Stimulated activated naive CD4-positive, alpha-beta T cell (primary cell): ENCODE measurements at places on chromosomes 4 and X.

DNA sequence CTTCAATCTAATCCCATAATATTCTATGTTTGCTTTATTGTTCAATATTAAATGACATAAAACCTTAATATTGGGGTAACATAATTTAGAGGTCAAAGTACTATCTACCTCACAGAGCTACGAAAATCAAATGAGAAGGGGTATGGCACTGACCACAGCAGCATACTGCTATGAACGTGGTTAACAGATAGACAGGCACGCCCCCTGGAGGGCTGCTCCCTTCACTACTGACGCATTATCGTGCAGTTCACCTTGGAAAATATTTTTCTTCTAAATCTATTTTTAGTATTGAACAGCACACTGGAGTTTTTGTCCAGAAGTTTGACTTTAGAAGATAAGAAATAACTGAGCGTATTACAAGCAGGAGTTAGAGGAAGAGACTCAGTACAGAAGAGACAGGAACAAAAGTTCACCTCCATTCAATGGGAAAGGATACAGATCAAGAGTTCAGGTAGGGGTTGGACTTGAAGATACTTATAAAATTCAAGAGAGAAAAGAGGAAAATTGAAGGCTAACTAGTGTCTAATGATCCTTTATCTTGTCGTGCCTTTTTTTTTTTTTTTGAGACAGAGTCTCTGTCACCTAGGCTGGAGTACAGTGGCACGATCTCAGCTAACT, 22.7 kb downstream of the MAP9 start:
- no peak for DNase-seq

- DNase-seq, result no peak
Measured at GRCh38 chr4:131348263-131348662, 1800.8 kb upstream of the PCDH10 start.

DNA sequence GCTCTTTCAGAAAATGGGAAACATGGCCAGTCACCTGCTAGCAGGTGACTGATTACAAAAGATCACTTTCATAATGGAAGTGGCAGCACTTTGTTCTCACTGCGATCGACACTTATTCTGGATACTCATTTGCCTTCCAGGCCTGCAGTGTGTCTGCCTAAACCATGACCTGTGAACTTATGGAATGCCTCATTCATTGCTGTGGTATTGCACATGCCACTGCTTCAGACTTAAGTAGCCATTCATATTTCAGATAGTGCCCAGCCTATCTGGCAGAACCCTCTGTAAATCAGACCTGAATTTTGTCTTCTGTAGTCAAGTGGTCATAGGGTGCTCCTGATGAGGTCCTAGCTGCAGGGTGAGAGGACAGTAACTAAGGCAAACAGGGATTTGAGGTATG, 23.3 kb upstream of the MGST2 start:
- no peak for DNase-seq

DNA sequence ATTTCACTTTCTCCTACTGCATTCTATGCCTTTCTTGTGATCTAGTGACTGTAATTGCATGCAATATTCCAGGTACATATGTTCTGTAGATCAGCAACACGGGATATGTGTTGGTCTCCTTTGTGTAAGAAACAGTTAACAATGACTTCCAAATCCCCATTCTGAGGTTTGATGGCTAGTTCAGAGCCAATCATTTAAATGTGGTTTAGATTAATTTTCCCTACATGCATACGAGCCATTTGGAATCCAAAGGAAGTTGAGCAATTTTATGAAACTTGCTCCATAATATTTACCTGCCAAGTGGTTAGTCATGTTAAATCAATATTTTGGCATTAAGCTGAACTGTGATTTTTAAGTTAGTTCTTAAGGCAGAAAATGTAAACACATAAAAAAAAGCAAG, 172.8 kb upstream of the DCAF12L2 start:
- no peak for DNase-seq

GRCh38 chr4:114100288-114101031, 121.0 kb upstream of the ARSJ start:
- DNase-seq, result no peak

- no peak for DNase-seq
Measured at GRCh38 chr4:27001398-27002164, 140.9 kb downstream of the STIM2 start.

GRCh38 chr4:10694828-10695209, 10.3 kb upstream of the CLNK start:
- DNase-seq, result no peak

- DNase-seq, result no peak
Measured at GRCh38 chr4:25813448-25814106, 49.2 kb downstream of the SEL1L3 start.

GRCh38 chr4:153426207-153426885, 39.8 kb upstream of the TMEM131L start:
- DNase-seq, result no peak

DNA sequence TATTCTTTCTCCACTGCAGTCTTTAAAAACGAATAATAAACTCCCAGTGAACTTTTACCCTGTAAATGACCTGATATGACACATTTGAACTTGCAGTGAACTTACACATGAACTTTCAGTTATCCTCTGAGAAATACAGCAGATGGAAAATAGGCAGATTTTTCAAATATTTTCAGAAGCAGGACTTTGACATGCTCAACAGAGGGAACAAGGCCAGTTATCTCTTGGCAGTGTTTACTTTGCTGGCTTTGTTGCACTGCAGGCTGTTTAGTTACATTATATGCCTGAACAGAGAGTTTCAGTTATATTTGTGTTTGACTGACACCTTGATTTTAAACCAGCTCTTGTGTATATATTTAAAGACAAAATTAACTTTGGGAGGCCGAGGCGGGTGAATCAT, 47.6 kb upstream of the FGG start:
- DNase-seq, result no peak

GRCh38 chr4:153622778-153623240, 61.3 kb upstream of the TLR2 start:
- no peak for DNase-seq

DNA sequence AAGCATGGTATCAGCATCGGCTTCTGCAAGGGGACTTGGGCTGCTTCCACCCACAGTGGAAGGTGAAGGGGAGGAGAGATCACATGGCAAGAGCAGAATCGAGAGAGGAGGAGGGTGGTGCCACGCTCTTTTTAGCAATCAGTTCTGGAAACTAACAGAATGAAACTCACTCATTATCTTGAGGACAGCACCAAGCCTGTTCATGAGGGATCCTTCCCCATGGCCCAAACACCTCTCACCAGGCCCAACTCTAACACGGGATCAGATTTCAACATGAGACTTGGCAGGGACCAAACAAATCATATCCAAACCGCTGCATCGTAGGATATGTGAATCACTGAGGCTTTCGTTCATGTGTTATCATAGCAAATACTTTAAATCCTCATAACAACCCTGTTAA, 125.5 kb downstream of the GPC3 start:
- DNase-seq, result no peak

DNA sequence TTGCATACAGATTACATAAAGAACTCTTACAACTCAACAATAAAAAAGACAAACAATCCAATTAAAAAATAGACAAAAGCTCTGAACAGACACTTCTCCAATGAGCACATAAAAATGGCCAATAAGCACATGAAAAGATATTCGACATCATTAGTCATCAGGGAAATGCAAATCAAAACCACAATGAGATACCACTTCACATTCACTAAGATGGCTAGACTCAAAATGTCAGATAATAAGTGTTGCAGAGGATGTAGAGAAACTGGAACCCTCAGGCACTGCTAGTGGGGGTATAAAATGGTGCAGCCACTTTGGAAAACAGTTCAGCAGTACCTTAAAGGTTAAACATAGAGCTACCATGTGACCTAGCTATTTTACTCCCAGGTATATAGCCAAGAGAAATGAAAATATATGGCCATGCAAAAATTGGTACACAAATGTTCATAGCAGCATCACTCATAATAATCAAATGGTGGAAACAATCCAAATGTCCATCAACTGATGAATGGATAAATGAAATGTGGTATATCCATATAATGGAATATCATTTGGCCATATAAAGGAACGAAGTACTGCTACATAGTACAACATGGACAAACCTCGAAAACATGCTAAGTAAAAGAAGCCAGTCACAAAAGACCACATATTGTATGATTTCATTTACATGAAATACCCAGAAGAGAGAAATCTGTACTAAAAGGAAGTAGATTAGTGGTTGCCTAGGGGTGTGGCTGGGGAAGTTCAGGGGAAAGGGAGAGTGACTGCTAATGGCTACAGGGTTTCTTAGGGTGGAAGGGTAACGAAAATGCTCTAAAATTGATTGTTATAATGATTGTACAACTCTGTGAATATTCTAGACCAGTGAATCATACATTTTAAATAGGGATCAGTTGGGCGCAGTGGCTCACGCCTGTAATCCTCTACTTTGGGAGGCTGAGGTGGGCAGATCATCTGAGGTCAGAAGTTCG, 29.4 kb downstream of the SASH3 start:
- DNase-seq, result no peak

DNA sequence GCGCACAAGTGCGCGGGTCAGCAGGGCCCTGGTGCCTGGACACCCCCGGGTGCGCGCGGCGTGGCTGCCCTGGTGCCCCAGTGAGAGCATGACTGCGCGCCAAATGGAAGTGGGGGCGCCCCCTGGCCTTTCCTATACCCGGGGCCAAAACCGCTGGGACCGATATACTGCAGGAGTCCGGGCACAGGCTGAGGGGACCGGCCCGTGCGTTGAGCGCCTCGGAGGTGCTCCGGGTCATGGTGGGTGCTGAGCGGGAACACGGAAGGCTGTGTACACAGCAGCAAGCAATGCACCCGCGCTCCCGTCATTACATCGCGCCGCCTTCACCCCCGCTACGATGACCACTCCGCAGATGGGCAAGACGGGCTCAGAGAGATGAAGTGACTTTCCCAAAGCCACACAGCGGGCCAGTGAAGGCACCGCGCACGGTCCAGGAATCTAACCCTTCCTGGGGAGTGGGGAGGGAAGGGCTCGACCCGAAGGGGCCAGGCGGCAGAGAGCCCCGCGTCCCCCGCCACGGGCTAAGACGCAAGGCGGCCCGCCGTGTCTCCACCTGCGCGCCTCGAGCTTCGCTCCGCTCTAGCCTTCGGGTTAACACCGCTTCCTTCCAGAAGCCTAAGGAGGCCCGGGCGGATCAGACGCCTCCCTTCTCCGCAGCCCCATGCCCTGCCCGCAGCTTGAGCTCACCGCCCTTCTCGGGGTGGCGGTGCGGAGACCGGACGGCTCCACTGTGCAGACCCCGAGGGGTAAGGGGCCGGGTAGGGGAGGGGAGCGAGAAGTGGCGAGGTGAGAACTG, 11.3 kb downstream of the HMX1 start:
- no peak for DNase-seq

- DNase-seq, result no peak
Measured at GRCh38 chr4:21827575-21827974, 121.0 kb downstream of the KCNIP4 start.

DNA sequence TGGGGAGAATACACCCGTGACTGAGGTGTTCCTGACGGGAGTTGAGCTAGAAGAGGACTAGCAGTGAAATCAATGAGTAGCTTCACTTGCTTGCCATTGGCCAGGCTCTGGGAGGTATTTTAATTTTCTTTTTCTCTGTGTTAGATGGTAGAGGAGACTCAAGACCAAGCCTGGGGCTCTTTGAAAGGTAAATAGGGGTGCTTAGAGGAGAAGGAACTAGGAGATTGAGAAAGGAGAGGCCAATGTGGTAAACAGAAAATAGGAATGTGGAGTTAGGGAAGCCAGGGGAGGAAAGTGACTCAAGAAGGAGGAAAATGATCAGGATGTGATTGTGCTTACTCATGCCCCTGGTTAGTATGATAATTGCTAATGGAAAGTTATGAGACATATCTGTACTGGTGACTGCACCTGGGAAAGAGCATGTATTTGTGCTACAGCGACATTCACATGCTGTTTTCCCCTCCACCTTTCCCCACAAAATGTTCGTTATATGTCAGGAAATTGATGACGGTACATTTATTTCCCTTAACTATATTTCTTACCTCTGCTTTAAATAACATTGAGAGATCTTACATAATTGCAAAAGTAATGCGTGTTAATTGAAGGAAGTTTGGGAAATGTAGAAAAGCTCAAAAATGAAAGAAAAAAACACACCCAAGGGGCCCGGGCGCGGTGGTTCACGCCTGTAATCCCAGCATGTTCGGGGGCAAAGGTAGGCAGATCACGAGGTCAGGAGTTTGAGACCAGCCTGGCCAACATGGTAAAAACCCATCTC, 16.9 kb upstream of the LRBA start:
- no peak for DNase-seq

GRCh38 chrX:105694839-105695238, 127.5 kb upstream of the NRK start:
- DNase-seq, result no peak

DNA sequence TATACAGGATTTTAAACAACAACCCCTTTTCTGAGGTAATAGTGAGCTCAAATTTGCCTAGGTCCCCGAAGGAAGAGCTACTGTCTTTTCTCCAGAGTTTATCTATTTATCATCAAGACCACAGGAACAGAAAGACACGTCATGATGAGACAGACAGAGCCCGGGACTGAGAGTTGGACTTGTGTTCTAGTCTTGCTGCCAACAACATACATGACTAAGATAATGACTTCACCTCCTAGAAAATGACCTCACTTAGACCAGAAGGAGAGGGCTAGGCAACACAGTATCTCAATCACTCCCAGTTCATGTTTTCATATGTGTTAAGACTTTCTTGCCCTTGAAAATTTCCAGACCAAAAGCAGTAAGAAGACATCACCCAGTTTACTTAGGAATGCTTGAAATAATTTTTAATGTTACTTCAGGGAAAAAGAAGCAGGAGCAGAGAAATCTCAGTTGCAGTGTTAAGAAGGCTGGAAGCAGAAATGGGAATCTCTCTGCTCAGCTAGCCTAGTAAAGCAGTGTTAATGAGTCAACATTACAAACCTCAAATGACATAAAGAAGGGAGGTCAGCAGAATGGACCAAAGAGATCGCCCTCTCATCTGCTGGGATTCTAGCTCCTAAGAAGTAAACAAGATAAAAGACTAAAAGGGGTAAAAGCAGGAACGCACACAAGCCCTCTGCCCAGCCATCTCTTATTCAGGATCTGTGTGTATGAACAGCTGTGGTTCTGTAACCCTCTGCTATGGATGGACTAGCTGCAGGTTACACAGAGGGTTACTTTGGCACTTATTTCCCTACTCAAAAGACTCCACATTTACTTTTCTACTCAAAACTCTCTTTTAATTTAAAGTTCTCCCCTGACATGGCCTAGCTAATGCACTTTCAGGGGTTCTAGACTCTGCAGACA, 24.8 kb downstream of the PDGFC start:
- DNase-seq, result no peak

DNA sequence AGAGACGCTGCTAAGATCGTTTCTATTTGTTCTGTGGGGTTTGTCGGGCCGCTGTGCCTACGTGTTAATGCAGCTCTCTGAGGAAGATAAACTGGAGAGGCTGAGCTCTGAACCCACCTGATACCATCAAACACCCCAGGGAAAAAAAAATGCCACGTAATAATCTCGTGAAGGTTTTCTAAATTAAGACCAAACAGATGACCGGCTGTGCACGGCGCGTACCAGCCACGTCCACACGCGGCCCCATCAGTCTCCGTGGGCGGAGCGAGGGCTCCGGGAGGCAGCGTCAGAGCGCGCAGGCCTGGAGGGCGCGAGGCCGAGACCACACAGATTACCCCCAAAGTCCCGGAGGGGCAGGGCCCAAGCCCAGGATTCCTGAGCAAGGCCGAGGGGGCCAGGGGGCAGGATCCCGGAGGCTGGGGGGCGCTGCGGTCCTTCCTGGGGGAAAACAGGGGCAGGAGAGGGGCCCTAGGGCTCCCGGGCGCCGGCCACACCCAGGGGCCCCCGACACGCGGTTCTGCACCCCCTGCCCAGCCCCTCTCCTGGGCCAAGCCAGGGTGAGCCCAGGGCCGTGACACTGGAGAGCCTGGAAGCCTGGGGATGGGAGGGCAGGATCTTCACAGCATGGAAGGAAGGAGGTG, 91.9 kb downstream of the FAM53A start:
- DNase-seq, result no peak

- no peak for DNase-seq
Measured at GRCh38 chr4:60081839-60082238, 1118.3 kb upstream of the ADGRL3 start.
